ENCODE measurements at places on chromosomes 1 and 21.

GRCh38 chr1:26044971-26045721, 772 bp downstream of the SLC30A2 start:
- DNase-seq = no peak

- no peak for DNase-seq
These were observed 232.5 kb downstream of the NCAM2 start for GRCh38 chr21:21230672-21231071.

DNA sequence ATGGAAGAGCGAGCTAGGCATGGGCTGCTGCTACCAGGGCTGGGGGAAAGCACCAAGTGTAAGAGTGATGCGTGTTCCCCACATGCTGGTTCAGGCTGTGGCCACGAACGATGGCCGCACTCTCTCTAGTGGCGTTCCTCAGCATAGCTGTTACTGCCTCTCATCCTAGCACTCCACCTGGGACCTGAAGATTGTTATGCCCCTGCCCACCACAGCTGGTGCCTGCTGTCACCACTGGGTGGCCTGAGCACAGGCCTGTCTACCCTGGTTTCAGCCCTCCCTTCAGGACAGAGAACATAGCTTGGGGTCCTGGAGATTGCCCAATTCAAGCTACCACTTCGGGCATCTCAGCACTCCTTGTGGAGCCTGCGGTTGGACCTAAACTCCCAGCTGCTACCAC, 80.1 kb upstream of the PDC start:
- DNase-seq = no peak

DNA sequence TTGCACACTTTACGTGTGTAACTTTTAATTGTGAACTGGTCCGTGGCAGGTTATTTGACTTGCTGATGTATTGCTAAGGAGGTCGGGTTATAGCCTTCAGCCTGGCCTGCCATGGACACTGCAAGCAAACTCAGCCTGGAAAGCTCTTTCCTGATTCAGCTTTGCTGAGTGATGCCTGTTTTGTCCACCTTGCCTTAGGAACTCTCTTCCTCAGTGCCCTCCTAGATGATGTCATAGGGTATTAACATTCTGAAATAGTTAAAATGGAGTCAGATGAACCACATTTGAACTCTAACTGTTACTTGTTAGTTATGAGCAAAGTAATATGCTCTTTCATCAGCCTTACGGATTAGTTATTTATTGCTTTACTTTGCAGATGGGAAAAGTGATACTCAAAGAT, 446.0 kb downstream of the PCP4 start:
- no peak for DNase-seq

GRCh38 chr21:44593598-44594405, 1.5 kb upstream of the KRTAP10-6 start:
- DNase-seq = no peak

DNA sequence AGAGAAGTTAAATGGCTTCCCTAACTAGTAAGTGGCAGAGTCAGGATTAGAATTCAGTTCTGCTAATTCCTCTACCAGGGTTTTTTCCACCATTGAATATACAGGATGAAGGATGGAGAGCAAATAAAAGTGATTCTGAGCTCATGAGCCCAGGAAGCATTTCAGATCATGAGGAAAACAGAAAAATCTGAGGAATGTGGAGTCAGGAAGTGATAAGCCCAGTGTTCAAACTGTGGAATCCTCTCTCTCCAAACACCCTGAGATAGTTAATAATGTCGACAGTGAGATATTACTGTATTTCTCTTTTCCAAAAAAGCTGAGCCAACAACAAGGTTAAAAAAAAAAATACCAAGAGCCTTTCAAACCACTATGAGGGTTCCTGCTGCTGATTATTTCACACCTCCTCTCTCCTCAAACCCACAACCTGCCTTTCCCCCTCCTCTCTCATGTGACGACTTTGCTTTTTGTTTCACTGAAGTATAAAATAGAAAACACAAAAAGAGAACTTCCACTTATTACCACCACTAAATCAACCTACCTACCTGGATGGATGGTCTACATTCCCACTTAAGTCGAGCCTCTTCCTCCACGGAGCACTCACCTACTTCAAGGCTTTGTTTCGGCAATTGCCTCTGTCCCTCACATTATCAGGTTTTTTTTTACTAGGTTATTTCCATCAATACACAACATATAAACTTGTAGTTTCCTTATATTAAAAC, 8.9 kb downstream of the SLAMF1 start:
- DNase-seq = peak; percentile 46

GRCh38 chr1:178609015-178609414, 96.1 kb downstream of the TEX35 start:
- peak; percentile 57 for DNase-seq

DNA sequence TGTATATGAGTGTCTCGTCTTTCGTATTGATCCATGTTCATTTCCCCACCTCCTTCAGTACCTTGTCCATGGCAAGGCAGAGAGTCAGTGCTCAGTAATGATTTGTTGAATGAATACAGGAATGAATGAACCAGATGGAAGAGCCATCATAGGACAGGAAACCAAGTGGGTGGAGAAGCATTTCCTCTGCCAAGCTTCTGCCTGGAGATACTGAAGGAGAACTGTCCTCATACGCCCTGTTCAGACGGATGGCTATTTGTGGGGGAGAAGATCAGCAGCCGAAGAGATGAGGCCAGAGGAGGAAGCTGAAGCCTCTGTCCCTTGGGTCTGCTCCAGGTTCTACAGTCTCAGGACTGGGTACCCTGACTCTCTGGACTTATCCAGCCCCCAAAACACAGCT, 5.8 kb downstream of the FAM43B start:
- no peak for DNase-seq

- DNase-seq = no peak
These were observed 128.6 kb downstream of the LHX4 start for GRCh38 chr1:180358649-180359048.

DNA sequence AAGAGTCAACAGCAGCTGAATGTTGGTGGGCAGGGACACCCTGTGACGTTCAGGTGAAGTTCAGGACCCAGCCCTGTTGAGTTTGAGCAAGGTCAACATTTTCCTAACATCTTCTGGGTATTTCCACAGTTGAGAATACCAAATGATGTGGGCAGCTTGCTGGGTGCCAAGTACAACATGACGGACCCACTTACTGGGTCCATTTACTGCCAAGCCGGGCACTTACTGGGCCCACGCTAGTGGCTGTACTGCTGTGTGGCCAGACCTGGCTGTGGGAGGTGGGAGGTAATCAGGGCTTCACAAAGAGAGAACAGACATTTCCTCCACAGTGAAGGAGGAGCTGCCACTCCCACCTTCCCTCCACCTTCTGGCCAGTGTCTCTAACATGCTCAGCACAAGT, 99.2 kb downstream of the PSMG1 start:
- DNase-seq = no peak

DNA sequence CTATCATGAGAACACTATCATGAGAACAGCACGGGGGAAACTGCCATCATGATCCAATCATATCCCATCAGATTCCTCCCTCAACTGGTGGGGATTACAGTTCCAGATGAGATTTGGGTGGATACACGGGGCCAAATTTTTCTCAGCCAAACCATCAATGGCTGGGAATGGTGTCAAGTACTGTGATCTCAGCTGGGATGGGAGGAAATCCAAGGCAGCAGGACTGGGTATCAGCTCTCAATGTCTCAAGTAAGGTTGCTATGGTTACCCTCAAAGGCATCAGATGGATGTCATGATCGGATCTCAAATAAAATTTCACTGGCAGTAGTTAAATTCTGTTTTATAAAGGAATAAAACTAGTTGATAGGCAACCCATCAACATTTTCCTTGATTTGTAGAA, 399.0 kb downstream of the KCNT2 start:
- no peak for DNase-seq

GRCh38 chr1:86758570-86758969, 54.2 kb downstream of the SH3GLB1 start:
- no peak for DNase-seq

DNA sequence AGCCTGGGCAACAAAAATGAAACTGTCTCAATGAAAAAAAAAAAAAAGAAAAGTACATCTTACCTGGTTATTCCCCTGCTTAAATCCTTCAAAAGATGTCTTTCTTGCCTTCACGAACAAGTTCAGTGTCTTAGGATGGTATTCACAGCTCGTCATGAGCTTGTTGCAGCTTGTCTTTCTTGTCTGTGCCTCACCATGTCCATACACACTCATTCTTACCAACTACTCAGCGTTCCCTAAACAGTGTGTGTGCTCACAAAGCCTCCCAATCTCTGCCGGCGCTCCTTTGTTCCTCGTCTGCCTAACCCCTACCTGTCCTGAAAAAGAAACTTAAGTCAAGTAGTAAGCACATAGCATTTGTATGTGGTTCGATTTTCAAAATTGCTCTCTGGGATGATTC, 31.1 kb downstream of the UBE4B start:
- DNase-seq = no peak

DNA sequence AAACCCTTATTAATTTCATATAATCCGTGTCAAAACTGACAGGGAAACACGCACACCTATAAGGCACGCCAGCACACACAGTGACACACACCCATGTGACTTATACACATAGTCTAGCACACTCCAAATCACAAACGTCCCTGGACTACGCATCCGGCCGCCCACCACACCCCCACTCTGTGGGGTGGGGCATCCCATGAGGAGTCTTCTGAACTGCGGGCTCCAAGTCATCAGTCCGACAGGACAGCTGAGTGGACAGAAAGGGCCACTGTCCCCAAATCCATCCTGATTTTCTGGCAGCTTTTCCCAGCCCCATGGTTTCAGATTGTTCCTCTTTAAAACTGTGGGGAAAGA, 829 bp downstream of the PEA15 start:
- DNase-seq = peak; percentile 73

DNA sequence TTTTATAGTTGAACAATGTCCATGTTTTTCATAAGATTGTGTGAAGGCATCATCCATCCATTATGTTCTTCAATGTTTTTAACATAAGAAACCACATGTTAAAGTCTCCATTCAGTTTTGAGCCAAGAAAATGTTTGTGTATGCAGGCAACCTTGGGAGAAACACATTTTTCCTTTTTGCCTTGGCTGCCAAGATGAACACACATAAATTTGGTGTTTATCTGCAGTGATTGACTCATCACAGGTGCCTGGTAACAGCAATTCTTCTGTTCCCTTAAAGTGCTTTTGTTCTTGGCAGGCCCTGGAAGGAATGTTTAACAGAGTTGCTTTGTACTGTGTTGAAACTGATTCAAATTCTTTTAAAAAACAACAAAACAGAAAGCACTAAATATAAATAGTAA, 709.9 kb upstream of the ADGRL4 start:
- peak; percentile 46 for DNase-seq

GRCh38 chr1:231166398-231166797, 4.5 kb downstream of the TRIM67 start:
- DNase-seq = no peak

Measured in HT1080 (cell line).